ENCODE measurements at places on chromosomes 12 and 14.

DNA sequence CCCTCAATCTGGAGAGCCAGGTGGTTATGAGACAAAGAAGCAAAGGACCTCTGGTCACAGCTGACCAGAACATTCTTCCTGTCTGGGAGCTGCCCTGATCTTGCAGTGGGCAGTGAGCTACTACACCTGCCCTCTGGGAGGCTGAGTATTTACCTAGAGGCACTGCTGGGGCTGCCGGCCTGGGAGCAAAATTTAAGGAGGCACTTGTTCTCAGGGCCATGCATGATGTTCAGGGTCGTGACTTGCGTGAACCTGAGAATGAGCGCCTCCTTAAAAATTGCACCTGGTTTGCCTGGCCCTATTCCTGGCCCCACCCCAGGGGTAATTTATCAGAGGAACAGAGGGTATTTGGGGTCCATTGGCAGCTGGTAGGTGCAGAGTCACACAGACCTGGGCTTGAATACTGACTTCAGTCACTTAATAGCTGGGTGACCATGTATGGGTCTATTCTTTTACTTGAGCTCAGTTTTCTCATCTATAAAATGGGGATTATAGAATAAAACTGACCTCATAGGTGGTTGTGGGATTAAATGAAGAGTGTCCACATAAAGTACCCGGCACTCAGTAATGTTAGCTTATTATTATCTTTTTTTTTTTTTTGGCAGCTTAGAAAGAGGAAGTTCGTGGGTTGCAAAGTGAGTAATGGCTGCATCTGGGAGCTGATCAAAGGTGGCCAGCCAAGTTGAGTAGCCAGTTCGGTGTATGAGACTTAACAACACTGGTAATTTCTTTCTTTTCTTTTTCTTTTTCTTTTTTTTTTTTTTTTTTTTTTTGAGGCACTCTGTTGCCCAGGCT lies 107.4 kb upstream of the MED13L start:
- no peak for DNase-seq

GRCh38 chr14:77605392-77605972 lies 11.0 kb downstream of the SPTLC2 start:
- no peak for DNase-seq

DNA sequence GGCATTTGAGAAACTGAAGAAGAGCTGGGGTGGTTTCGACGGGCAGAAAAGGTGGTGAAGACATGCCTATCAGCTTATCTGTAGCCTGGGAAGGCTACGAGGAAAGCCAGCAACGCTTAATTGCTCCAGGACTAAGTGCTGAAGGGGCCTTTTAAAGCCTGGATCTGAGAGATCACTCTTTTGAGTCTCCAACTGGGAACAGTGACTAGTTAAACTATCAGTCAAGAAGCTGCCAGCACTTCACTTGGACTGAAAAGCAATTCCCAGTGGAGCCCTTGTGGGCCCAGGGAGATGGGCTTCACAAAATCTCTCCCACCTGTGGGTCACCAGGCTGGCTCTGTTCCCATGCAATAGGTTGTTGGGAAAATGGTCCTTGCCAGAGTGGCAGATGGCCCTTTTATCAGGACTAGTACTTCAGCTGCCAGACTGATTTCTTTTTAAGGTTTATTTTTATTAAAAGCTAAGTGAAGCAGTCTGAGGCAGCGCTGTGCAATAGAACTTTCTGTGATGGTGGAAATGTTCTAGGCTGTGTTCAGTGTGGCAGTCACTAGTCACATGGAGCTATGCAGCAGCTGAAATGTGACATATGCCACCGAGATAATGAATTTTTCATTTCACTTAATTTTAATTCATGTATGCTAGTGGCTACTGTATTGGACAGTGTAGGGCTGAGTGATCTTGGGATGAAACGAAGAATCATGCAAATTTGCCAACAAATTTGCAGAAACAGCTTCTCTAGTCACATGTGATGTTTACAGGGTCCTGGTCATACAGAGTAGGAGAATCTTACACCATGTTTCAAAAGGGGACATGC lies 276.8 kb downstream of the PCNX1 start:
- no peak for DNase-seq

DNA sequence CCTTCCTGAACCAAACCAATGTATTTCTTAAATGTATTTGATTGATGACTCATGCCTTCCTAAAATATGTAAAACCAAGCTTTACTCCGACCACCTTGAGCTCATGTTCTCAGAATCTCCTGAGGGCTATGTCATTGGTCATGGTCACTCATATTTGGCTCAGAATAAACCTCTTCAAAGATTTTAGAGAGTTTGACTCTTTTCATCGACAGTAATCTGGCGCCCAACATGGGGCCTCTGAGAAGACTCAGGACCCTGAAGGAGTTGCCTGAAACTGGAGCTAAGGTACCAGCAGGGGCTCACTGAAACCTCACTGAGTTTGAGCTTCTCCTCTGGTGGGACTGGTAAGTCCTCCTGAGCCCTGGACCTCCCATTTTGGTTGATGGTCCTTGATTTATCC lies 17.2 kb upstream of the PSMC1 start:
- DNase-seq, result no peak

- DNase-seq, result no peak
Measured at GRCh38 chr14:33918256-33918655, 32.6 kb downstream of the EGLN3 start.

DNA sequence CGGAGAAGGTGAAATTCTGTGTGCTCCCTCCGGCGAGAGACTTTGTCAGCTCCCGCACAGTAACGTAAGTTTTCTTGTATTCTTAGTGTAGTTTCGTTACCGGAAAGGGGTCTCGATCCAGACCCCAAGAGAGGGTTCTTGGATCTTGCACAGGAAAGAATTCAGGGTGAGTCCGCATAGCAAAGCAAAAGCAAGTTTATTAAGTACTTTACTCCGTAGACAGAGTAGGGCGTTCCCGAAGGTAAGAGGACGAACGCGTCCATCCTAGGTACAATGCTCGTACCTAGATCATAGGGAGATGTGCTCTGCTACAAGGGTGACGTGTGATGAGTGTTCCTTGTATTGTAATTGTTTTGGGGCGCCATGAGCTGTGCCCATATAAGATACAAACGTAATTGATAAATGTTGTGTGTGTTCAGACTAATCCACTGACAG lies 293 bp downstream of the IFI27L1 start:
- no peak for DNase-seq

Data from right renal cortex interstitium (tissue), 3 donors.